ENCODE measurements at places on chromosomes 3 and 15.

DNA sequence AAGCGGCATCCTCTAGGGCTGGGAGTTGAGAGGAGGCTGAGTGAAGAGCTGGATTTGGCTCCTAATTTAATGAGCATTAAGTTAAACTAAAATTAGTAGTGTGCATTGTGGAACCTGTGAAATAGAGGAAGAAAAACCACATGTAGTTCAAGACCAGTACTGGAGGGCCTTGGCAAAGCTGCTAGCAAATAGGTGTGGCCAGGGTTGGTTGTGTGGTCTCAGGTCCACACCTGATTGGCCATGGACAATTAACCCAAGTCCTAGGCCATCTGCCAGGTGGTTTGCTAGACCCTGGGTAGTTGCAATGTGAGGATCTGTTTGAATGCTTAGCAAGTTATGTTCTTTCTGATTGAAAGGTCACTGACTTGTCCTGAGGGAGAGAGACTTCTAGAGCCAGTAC, 275.5 kb downstream of the PDCD6IP start:
- no peak for DNase-seq

DNA sequence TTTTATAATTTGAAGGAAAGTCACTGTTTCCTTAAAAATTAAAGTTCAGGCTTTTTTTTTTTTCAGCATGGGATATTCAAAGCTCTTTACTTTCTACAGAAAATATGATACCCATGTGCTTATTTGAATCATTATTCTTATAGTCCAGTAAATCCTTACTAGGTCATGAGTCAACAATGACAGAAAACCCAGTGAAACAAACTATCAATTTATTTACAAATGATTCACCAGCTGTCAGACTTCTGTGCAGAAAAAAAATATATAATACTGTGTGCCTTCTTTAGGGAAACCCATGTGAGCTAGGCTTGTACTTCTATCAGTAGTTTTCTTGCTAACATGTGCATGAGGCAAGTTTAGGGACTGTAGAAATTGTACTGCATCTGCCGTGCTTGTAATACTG, 1.2 kb downstream of the ACP3 start:
- no peak for DNase-seq

DNA sequence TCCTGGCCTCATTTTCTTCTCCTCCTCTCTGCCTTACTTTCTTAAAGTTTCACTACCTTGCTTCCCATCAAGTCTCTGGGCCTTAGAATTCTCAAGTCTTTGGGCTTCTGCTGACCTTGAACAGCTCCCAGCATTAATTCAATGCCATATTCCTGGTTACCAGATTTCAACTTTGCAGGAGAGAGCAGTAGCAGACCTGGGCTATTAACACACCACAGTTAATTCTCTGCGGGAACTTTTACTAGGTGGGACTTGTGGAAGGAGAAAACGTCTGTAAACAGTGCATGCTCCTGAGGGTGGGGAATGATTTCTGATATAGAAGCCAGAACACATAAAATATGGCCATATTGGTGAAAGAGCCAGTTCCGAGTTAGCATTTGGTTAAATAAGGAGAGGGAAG, 214.6 kb downstream of the MEIS2 start:
- no peak for DNase-seq

- no peak for DNase-seq
Observed at GRCh38 chr3:15265655-15266509, 59.8 kb downstream of the CAPN7 start.

- DNase-seq = peak; percentile 63
Observed at GRCh38 chr3:135895106-135895733, 70.3 kb upstream of the PPP2R3A start.

DNA sequence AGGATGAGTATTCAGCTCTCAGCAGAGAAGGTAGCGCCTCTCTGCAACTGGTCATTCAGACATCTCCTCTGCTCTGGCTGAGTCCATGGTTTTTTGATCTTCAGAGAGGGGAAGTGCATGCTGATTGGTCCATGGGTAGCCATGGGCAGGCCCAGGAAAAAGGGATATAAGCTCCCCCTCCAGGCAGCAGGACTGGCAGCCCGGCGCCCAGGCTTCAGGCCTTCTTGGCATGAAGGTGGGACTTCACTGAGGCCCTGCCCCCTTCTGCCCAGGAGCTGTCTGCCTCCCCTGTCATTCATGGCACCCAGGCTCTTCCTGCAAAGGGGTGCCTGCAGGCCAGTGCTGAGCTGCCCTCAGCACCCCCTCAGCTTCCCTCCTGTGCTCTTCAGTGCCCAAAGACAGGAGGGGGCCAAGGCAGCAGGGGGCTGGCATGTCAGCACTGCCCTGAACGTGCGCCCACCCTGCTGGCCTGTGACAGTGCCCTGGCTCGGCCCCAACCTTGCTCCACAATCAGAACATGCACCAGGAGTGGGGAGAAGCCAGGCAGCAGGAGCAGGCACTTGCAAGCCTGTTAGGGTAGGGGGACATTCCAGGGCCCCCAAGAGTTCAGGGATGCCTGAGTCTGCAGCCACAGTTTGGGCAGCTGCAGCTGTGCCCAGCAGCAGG, 13.8 kb upstream of the NR1I2 start:
- no peak for DNase-seq

- no peak for DNase-seq
Observed at GRCh38 chr15:76239786-76240185, 71.5 kb downstream of the ETFA start.

DNA sequence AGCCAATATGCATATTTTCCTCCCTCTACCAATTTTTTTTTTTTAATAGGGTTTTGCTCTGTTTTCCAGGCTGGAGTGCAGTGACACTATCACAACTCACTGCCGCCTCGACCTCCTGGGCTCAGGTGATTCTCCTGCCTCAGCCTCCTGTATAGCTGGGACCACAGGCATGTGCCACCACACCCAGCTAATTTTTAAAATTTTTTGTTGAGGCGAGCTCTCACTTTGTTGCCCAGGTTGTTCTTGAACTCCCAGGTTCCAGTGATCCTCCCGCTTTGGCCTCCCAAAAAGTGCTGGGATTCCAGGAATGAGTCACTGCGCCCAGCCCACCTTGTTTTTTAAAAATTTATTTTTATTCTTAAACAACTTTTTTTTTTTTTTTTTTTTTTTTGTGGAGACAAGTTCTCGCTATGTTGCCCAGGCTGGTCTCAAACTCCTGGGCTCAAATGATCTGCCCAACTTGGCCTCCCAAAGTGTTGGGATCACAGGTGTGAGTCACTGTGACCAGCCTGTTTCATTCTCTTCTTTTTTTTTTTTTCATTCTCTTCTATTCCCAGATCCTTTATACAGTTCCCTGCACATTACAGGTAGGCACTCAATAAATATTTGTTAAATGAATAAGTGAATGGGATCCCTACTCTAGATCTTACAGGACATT, 40.5 kb upstream of the PIK3CB start:
- no peak for DNase-seq

DNA sequence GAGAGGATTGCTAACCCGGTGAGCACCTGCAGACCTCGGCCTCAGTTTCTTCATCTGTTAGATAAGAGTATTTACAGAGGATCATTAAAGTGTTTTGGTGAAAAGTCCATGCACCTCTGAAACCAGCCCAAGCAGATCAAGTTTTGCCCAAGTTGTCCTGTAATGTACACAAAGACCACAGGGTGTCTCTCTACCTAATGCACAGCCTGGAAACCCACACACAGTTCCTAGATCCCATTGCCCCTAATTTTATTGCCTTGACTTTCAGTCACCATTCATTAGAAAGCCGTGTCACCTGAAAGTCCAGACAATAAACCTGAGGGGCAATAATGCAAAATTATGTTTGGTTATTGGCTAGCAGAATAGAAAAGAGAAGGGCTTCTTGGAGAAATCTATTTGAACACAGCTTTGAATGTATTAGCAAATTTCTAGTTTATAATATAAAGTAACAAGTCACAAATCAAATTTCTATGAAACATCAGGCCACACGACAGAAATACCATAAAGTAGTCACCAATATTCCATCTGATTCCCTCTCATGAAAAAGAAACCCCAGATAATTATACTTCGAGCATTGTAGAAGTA, 161.3 kb upstream of the SLC2A2 start:
- no peak for DNase-seq

GRCh38 chr3:72579581-72580245, 268.5 kb downstream of the SHQ1 start:
- no peak for DNase-seq

GRCh38 chr3:98460220-98460619, 2.8 kb upstream of the OR5K1 start:
- no peak for DNase-seq

- DNase-seq = no peak
Observed at GRCh38 chr3:55160241-55160983, 232.6 kb upstream of the LRTM1 start.

DNA sequence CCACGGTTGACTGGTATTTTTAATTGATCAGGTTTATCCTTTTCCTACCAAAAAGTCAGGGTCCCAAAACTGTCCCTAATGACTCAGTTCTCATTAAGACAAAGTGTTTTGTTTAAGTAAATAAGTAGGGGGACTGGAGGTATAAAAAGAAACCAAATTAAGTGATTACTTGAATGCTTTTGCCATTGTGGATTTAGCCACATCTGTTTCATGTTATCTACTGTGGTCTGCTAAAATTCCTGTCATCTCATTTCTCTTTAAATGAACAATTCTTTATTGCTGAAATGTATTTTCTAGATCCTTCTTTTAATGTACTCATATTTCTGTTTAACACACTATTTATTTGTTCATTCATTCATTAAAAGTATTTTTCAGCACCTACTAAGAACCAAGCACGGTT, 625.9 kb upstream of the ADAMTS9 start:
- DNase-seq = no peak

DNA sequence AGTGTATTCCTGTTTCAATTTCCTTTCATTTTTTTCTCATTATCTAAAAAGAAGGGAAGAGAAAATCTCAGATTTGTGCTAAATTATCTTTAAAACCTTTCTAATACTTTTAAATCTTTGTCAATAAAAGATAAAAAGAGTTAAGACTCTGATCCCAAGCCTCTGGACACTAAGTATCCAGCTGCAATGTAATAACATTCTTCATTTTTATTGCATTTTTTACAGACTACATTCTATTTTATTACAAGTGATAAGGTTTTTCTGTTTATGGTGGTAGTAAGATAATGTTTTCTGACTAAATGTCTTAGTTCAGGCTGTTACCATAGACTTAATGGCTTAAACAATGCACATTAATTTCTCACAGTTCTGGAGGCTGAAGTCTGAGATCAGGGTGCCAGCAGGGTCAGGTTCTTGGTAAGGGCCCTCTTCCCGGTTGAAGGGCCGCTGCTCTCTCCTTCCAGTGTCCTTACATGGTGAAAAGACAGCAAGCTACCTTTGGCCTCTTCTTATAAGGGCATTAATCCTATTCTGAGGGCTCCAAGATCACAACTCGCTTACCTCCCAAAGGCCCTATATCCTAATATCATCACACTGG, 19.7 kb downstream of the KCNAB1 start:
- no peak for DNase-seq

DNA sequence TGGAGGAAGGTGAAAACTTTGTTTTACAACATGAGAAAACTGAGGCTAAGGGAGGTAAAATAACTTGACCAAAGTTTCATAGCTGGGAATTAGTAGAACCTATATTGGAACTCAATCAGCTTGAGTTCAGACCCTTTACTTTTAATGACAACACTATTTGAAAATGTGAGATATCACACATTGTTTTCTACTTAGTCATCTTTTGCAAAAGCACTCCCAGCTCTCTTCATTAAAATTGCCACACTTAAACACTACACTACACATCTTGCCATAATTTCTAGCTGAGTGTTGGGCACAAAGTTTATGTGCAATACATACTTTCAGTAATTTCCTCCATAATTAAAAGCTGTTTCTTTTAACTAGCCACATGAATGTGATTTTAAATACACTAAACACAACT, 230.4 kb upstream of the DCBLD2 start:
- DNase-seq = no peak

Data from activated naive CD4-positive, alpha-beta T cell treated with anti-CD3 and anti-CD28 coated beads, Interleukin-2, amount 10 ng/mL, durations not matched to agents 7 days and 5 days (primary cell).